ENCODE measurements at places on chromosomes 5 and 9. TPM values are rescaled to one million over a fixed set of nuclear protein-coding genes. Genes with fewer than 3 reads are reported as not detected.

ANKRD31 gene
- 0.04 TPM for polyA plus RNA-seq

NXNL2 gene
- polyA plus RNA-seq = 0.07 TPM

GRIN3A gene
- 0.19 TPM for polyA plus RNA-seq

PAEP gene
- not detected for polyA plus RNA-seq

PCDHB16 gene
- polyA plus RNA-seq = 0.80 TPM

PLCXD3 gene
- 62.5 TPM for polyA plus RNA-seq

PLPPR1 gene
- polyA plus RNA-seq = not detected

FBXO38 gene
- 15.1 TPM for polyA plus RNA-seq

AK6 gene
- 58.9 TPM for polyA plus RNA-seq

CCNI2 gene
- 0.50 TPM for polyA plus RNA-seq

PCDHGB1 gene
- 5.9 TPM for polyA plus RNA-seq

PAX5 gene
- polyA plus RNA-seq = not detected

ANKRD55 gene
- not detected for polyA plus RNA-seq

TMEM171 gene
- polyA plus RNA-seq = not detected

OTP gene
- polyA plus RNA-seq = not detected

SAPCD2 gene
- 0.15 TPM for polyA plus RNA-seq

RUSC2 gene
- 23.8 TPM for polyA plus RNA-seq

GCNT4 gene
- polyA plus RNA-seq = 0.11 TPM

PDE6A gene
- 0.08 TPM for polyA plus RNA-seq

GABRA6 gene
- not detected for polyA plus RNA-seq

RAB3C gene
- polyA plus RNA-seq = 0.57 TPM

RC3H2 gene
- polyA plus RNA-seq = 11.7 TPM

PITX1 gene
- polyA plus RNA-seq = 0.03 TPM

Data from heart left ventricle (tissue), 16 donors.